ENCODE measurements at places on chromosomes 5 and 9. TPM values are rescaled to one million over a fixed set of nuclear protein-coding genes. Genes with fewer than 3 reads are reported as not detected.
A peak's percentile ranks its signal among the peaks of the same experiment; 100 is the strongest.

DNA sequence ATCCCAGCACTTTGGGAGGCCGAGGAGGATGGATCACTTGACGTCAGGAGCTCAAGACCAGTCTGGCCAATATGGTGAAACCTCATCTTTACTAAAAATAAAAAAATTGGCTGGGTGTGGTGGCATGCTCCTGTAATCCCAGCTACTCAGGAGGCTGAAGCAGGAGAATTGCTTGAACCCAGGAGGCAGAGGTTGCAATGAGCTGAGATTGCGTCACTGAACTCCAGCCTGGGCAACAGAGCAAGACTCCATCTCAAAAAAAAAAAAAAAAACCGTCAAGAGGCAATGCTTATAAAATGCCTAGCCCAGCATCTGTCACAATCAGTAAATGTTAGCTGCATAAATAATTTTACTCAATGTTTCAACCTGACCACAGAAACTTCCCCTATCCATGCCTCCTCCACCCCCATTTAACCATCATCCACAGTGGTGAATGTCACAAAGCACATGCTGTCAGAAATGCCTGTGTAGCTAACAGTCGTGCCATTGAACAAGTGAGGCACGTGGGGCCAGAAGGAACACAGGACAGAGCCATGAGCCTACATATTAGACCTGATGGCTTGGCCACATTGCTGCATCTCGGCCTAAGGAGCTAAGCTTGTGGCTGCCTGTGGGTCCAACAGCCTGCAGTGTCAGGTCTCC lies 16.8 kb upstream of the TCOF1 start:
- no peak for DNase-seq

- DNase-seq, result peak; percentile 63
These were observed 8.0 kb downstream of the SH3RF2 start for GRCh38 chr5:145944328-145944727.

The ERCC6L2 gene
- 36.6 TPM for total RNA-seq

GRCh38 chr5:69049796-69050195 lies 44.0 kb upstream of the SLC30A5 start:
- no peak for DNase-seq

GRCh38 chr5:178080056-178080455 lies 33.3 kb upstream of the N4BP3 start:
- no peak for DNase-seq

GRCh38 chr5:5770825-5771224 lies 348.3 kb downstream of the ICE1 start:
- DNase-seq, result no peak

DNA sequence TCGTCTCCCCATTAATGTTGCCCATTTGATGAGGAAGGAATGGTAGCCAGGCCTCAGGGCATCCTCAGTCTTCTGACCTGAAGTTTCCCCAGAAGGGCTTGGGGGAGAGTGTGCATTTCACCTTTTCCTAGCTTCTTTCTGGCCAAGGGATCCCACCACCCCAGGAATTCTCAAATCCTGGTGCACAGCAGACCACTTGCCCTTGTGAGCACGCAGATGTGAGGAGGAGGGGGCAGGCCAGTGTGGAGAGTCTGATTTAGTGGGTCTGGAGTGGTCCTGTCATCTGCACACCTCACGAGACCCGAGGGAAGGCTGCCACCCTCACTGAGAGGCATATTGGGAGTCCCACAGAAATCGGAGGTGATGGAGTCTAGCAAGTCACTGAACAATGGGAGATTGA lies 64.3 kb downstream of the CXXC5 start:
- DNase-seq, result no peak

The LPCAT1 gene
- 119 TPM for total RNA-seq

DNA sequence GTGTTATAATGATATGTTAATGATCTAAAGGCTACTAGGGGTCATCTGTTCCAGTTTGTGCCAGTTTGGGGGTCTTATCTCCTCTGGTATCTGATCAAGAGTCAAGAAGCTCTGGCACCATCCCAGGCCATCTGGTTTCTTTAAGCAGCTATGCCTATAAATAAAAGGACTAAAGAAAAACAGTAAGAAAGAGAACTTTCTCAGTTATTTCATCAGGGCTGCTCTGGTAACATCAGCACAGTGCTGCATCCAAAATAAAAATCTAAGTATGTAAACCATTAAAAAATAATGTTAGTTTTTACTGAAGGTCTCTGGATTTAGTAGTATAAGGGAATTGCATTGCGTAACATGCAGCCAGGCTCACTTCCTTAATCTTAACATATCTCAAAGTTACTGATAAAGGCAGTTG lies 185.0 kb downstream of the NR2F1-AS1 start:
- DNase-seq, result no peak

Measured in mucosa of gallbladder (tissue), 1 donor.